CD4-positive, alpha-beta memory T cell (primary cell): ENCODE measurements at places on chromosomes 3 and 15.

DNA sequence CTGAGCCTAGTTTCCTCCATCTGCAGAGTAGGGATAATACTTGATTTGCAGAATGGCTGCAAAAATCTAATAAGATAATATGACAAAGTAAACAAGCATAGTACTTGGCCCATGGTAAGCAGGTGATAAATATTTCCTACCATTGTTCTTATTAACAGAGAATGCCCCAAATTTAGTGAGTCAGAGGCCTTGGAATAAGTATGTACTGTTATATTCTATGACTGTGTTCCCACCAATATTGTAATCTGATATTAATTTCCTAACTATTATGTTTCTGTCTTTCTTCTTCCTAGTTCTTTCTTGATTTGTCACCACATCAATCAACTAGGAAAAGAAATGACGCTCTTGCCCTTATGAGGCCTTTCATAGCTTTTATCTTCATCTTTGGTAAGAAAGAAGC lies 178.4 kb upstream of the SLC2A2 start:
- no peaks in the 10 kb centered on the region for H3K4me1 ChIP-seq
- no peak overlapping the region for H3K4me3 ChIP-seq
- H3K27me3 ChIP-seq, result no peaks in the 10 kb centered on the region
- no peak for DNase-seq
- peaks cover 7% of the 10 kb centered on the region for H3K36me3 ChIP-seq
- no peak overlapping the region for H3K27ac ChIP-seq

- no peak overlapping the region for H3K4me3 ChIP-seq
- DNase-seq, result no peak
- H3K36me3 ChIP-seq, result no peaks in the 10 kb centered on the region
- H3K27ac ChIP-seq, result no peak overlapping the region
- peaks cover 13% of the 10 kb centered on the region for H3K4me1 ChIP-seq
Measured at GRCh38 chr3:110624576-110624975, 447.0 kb upstream of the NECTIN3 start.

DNA sequence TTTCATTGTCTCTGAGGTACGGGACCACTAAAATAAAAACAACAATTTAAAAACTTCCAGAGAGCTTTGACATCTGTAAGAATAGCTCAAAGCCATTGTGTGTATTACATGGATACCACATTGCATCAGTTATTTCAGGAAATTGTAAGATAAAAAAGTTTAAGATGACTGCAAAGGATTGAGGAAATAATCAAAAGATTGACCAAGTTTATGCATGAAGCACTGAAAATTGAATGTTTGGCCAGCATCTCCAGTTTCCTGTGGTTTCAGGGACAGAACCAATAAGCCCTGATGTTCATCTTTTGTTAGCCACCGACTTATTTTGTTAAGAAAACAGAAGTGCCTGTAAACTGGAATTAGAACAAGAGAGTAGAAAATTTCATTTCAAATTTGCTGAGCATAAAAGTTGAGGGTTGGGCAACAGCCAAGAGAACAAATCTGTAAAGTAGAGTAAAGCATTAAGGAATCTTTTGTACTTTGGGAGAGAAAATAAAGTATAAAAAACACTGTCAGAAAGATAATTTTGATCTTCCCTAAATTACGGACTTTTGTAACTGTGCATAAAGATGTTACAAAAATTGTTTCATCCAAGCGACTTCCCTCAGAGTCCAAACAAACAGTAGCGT lies 211.5 kb upstream of the P2RY1 start:
- DNase-seq, result no peak
- no peaks in the 10 kb centered on the region for H3K4me1 ChIP-seq
- H3K36me3 ChIP-seq, result no peaks in the 10 kb centered on the region
- no peaks in the 10 kb centered on the region for H3K27me3 ChIP-seq
- no peak overlapping the region for H3K27ac ChIP-seq

DNA sequence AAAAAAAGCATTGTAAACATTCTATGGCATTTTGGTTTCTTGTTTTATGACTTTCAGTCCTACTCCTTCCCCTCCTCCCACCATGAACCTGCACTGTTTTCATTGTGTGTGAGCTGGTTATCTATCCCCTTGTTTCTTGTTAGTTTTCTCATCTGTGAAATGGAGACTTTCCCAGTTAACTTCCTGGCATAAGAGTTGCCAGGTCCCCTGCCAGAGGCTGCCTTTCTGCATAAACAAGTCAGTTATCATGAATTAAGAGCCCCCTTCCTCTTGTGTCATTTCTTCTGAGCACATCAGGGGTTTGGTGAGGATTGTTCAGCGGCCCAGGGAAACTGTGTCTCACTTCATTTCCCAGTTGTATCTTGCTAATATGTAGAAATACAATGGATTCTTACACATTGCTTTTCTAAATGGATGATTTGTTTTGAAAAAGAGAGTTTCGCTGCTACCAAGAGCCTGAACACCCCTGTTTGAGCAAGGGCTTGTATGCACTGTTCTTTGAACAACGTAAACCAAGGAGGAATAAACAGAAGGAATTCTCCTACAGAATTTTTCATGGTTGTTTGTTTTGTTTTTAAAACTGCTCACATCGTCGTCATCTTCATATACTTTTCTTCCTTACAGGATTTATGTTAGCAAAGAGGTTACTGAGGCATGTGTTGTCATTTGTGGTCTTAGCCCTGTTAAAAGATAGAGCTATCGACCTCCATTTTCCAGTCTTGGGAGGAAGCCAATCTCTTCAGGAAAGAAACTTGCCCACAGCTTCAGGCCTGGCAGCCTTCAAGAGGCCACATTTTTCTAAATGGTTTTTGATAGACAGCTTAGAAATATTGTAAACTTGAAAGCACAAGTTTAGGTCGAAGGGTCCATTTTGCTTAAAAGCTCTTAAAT lies 144.6 kb upstream of the IL12A start:
- no peaks in the 10 kb centered on the region for H3K4me1 ChIP-seq
- no peak overlapping the region for H3K4me3 ChIP-seq
- no peaks in the 10 kb centered on the region for H3K27me3 ChIP-seq
- DNase-seq, result no peak
- H3K27ac ChIP-seq, result no peak overlapping the region
- H3K36me3 ChIP-seq, result no peaks in the 10 kb centered on the region

DNA sequence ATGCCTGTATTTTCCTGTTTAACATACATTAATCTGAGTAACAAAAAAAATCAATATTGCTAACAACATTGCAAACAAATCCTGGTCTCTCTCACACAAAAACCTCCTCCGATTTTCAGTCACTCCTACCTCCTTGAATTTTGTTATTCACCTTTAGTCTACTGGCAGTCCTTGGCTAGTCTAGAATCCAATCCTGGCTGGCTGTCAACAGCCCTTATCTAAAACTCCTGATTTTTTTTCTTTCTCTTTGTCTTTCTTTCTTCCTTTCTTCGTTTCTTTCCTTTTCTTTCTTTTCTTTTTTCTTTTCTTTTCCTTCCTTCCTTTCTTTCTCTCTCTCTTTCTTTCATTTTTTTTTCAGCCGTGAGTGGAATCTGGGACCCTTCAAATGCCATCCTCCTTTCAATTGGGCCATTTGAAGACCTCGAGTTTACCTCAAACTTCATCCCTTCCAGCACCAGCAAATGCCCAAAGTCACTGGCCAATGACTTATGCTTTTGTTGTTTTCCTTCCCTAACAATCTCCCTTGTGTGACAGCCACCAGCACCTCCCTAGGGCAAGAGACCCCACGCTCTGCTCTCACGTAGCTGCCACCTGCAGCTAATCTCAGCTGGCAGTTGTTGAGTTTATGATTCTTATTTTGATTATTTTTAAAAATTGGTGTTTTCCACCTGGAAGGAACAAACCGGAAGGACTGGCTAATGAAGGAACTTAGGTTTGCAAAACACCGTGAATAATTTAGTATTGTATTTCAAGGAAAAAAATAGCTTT lies 6.8 kb upstream of the ONECUT1 start:
- no peak overlapping the region for H3K4me3 ChIP-seq
- DNase-seq, result no peak
- H3K27ac ChIP-seq, result no peak overlapping the region
- H3K4me1 ChIP-seq, result peaks cover 25% of the 10 kb centered on the region
